Natural killer cell treated with Interleukin-12 subunit alpha and Interleukin-12 subunit beta and Interleukin-15 and Interleukin-18, amount 100 ng/mL, for 72 hours (primary cell): ENCODE measurements at places on chromosomes 7 and 10.

DNA sequence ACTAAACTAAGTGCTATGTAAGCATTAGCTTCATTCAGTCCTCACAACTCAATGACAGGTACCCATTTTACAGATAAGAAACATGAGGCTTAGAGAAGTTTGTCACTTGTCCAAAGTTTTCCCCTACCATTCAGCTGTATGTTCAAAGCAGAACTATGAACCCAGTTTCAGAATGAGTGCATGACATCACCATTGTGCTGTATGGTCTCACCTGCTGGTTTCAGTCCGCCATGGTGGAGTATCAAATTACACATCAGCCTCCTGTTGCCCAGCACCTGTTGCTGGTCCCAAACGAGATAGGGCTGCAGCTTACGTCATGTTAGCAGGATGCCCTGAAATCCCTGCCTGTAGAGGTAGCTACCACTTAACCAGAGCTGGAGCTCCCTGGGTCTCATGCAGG, 95.0 kb downstream of the DYNC1I1 start:
- no peak for DNase-seq

DNA sequence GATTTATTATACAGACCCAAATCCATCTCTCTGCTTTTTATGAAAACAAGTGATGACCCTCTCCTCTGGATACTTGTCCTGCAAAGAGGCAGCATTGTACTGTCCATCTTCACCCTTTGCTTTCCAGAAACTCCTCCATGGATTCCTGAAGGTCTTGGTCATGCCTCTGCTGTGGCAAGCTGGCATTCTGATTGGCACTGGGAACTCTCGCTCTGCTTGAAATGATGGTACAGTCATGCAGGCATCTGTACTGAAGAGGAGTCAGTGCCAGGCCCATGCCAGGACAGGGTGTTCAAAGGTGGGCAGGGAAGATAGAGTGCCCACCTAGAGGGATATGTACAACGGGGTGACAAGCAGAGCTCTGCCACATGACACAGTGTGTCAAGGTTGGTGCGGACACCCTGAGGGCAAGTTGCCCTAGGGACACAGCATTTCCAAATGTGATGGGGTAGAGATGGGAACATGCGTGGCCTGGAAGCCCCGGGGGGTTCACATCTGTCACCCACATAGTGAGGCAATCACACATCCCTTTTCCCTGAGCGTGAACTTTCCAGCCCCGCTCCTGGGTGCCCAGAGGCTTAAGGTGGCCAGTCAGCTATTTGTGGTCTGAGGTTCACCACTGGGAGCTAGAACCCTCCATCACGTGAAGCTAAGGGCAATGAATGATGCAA, 235.7 kb upstream of the TCERG1L start:
- no peak for DNase-seq

- DNase-seq, result no peak
Measured at GRCh38 chr10:18268005-18268404, 127.8 kb downstream of the CACNB2 start.

DNA sequence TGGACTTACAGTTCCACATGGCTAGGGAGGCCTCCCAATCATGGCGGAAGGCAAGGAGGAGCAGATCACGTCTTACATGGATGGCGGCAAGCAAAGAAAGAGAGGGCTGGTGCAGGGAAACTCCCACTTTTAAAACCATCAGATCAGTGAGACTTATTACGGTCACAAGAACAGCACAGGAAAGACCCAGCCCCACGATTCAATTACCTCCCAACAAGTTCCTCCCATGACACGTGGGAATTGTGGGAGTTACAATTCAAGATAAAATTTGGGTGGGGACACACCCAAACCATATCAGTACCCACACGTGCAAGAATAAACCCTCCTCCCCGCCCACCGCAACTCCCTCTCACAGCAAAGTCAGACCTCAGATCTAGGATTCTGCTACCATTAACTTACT, 4.5 kb upstream of the AIFM2 start:
- no peak for DNase-seq

GRCh38 chr10:98418665-98419468, 3.9 kb upstream of the PYROXD2 start:
- DNase-seq, result no peak

- DNase-seq, result no peak
Measured at GRCh38 chr10:75407224-75407712, 5.7 kb upstream of the ZNF503 start.

- DNase-seq, result peak; percentile 71
Measured at GRCh38 chr10:102714621-102715455, at the start of gene SFXN2. Gene SFXN2, plus strand, starts transcription at chr10:102714636. Its CDS starts 12,001 bp downstream, at chr10:102726637.

GRCh38 chr7:92843034-92843760, 6.8 kb upstream of the CDK6 start:
- no peak for DNase-seq

DNA sequence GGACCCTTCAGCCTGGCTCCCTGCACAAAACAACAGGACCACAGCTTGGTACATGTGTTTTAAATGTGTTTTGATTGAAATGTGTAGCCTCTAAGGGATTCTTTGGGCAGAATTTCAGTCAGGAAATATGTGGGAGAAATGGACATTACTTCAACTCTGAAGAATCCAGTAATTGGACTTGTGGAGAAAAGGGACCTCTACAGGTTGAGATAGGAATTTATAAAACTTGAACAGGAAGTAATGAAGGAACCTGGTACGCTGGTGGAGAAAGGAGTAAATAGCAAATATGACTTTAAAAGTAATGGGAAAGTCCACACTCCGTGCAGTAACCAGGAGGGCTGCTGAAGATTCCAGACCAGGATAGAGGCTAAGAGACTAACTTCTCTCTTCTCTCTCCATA, 220.5 kb downstream of the LHFPL3 start:
- no peak for DNase-seq

DNA sequence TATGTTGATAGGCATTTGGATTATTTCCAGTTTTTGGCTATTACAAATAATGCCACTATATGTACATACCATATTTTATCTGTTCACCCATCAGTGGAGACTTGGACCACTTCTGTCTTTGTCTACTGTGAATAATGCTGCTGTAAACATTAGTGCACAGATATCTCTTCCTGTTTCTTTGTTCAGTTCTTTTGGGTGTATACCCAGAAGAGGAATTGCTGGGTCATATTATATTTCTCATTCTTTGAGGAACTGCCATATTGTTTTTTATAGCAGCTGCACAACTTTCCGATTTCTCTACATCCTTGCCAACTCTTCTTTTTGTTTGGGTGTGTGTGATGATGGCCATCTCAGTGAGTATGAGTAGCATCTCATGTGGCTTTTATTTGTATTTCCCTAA, 218.0 kb downstream of the LRMDA start:
- no peak for DNase-seq

- DNase-seq, result no peak
Measured at GRCh38 chr10:46286991-46287693, at the start of gene ANTXRL. Gene ANTXRL, plus strand, starts transcription at chr10:46286997. Its CDS starts 266 bp downstream, at chr10:46287263.

- DNase-seq, result no peak
Measured at GRCh38 chr7:21108182-21108581, 319.7 kb upstream of the SP4 start.

GRCh38 chr7:29342761-29343160, 148.2 kb downstream of the CHN2 start:
- no peak for DNase-seq

GRCh38 chr7:37527109-37527508, 78.4 kb upstream of the ELMO1 start:
- DNase-seq, result no peak

DNA sequence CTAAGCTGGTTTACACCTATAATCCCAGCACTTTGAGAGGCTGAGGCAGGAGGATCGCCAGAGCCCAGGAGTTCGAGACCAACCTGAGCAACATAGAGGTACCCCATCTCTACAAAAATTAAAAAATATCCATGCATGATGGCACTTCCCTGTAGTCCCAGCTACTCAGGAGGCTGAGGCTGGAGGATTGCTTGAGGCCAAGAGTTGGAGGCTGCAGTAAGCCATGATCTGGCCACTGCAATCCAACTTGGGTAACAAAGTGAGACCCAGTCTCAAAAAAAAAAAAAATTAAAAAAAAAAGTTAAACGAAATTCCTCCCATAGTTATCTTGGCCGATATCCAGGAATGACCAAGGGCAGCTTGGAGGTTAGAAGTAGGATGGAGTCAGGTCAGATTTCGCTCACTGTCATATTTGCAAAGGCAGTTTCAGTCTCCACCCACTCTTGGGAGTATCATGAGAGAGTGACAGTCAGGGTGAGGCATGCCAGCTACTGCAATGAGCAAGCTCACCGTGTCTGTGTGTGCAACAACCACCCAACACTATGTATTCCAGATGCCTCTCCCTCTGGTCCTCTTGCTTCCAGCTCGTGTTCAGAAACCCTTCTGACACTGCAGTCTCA, 6.0 kb upstream of the ZDHHC4 start:
- no peak for DNase-seq

DNA sequence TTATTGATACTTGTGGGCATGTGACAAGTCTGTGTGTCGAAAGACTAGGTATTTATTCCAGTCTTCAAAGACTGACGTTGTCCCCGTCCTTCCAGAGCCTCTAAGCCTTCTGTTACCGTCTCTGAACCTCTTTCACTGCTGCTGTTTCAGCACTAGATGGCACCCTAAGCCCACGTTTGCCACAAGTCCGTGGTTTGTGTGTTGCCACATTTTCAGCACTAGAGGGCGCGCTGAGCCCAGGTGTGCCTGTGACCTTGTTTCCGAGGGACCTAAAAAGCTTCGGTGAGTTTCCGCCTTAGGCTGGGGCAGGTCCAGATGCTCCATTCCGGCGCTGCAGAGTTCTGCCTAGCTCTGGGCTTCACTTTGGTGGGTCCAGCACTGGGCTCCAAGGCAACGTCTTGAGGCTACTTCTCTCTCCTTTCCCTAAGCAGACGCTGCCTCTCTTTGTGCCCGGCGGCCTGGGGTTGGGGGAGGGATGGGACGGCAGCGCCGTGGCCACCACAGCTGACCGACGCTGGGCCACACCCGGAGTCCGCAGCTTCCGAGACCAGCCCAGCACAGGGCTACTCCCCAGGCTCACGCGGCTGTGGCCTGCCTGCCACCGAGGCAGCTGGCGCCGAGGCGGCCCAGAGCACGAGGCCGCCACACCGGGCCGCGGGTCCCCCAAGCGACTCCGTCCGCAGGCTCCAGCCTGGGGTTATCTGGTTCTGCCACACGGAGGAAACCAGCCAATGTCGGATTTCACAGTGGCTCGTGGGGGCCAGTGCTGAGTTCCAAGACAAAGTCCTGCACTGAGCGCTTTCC, 520.2 kb downstream of the REEP3 start:
- DNase-seq, result peak; percentile 79

GRCh38 chr7:120920591-120921274, 29.8 kb upstream of the ING3 start:
- DNase-seq, result no peak

- no peak for DNase-seq
Measured at GRCh38 chr10:103895411-103896186, 22.4 kb downstream of the STN1 start.

DNA sequence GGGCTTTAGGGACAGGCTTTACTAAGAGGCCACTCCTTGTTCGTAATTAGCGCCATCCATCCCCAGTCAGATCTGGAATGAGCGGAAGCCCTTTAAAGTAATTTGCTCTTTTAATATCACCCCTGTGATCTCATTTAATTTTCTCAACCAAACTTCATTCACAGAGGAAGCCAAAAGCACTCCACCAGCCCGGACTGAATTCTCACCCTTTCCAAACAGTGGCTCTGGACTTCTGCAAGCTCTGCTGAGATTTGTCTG, 43.1 kb downstream of the UNC5B start:
- DNase-seq, result no peak

DNA sequence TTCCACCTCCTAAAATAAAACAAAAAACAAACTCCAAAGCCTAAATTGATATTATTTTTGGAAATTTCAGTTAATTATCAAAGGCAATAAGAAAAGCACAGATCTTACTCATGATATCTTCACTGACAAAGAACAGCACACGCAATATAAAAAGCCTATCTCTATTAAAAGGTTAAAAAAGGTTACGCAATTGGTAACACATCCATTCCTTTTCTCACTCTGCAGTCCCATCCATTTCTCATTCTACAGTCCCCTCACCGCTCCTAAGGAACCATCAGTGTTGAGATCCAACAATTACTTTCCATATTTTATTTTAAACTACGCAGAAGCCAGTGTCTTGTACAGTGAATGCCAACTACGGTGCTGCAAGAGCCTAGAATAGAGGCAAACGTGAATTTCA, 1.3 kb downstream of the SEC61G start:
- DNase-seq, result no peak

DNA sequence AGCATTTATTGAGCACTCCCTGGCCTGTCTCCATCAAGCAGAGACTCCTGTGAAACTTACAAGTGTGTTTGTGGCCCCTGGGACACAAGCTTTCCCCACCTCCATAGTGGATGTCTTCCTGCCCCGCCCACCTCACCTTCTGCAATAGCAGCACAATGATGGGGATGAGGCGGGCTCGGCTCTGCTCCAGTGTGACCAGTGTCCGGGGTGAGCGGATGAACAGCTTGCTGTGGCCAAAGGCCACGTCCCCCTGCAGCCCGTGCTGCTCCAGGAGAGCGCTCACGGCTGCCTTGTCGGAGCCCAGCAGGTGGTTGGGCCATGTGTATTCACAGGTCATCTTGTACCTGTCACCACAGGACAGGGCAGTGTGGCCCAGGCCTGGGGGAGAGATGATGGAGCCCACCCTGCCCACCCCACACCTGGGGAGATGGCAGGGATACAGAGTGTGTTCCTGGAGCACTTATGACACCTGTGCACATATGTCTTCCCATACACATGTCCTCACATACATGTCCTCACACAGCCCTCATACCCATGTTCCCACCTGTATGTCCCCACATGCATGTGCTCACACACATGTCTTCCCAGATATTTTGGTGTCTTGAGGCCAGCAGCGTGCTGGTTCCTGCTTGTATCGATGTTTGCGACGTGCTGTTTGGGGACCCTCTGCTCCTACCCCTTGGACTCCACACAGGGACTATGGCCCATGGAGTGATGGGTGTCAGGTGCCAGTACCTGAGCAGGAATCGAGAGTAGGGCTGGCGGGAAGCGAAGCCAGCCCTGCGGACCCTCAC, 12.7 kb downstream of the MYO1G start:
- no peak for DNase-seq

GRCh38 chr10:79390551-79391229, 43.4 kb downstream of the PPIF start:
- DNase-seq, result no peak

GRCh38 chr10:69464801-69465401, 13.6 kb downstream of the TSPAN15 start:
- peak; percentile 73 for DNase-seq

DNA sequence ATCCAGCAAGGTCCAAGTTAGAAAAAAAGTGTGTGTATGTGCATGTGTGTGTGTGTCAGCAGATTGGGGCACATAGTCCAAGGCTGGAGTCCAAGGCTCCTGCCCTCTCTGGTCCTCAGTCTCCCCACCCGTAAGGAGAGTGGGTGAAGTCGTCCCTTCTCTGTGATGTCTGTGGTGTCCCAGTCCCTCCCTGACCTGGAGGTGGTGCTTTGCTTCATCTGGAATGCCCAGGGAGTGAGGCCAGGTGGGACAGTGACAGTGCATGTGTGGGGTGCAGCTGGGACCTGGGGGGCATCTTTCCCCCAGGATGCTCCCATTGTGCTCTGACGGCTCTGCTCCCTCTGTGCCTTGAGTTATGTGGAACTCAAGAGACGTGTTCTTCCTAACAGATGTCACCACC, 18.0 kb downstream of the AQP1 start:
- peak; percentile 2 for DNase-seq

- DNase-seq, result no peak
Measured at GRCh38 chr10:22426653-22427052, 81.4 kb downstream of the SPAG6 start.
